ENCODE measurements at places on chromosomes 16 and 17.

- no peak for DNase-seq
These were observed 1.1 kb downstream of the EZH1 start for GRCh38 chr17:42743595-42744282.

DNA sequence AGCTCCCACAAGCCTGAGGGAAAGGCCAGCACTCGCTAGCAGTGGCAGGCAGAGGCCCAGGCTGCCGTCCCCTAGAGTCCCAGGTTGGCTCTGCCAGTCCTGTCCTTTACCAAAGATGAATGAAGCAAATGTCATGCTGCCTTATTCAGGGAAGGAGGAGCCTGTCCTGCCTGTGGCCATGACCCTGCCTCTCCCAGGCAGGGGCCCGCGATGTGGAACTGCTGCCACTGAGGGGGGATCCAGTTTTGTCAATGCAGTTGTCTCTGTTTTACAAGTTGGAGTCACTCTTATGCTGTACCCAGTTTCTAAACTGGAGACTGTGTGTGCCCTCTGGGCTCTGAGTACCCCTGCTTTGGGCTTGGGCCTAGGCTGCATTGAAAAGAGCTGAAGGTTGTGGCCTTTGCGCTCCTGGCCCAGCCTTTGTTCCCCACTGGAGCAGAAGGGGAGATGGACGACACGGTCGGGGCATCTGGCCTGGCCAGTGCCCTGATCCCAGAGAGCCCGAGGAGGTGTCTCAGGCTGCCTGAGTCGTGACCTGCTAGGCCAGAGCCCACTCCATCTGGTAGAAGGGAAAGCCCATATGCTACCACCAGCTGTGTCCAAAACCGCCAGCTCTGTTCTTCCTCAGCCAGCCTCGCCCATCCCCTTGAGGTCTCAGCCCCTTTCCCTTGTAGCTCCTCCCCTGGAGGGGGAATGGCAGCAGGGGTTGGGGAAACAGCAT is 5.5 kb downstream of the LIMD2 start:
- no peak for DNase-seq

- DNase-seq: no peak
These were observed 429.4 kb upstream of the MAF start for GRCh38 chr16:80029761-80030481.

DNA sequence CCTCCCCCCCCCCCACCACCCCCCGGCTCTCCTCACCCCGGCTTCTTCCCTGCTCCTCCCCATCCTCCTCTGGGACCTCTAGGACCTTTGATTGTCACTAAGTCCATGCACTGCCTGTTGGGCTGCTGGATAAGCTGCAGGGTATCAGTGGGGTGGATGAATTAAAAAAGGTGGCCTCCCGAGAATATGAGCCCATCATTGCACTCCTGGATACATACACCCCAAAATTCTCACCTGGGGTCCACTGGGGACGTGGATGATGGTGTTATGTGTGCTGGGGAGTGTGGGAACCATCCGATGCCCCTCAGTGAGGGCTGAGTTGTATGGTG is 88.8 kb downstream of the IRF8 start:
- no peak for DNase-seq

DNA sequence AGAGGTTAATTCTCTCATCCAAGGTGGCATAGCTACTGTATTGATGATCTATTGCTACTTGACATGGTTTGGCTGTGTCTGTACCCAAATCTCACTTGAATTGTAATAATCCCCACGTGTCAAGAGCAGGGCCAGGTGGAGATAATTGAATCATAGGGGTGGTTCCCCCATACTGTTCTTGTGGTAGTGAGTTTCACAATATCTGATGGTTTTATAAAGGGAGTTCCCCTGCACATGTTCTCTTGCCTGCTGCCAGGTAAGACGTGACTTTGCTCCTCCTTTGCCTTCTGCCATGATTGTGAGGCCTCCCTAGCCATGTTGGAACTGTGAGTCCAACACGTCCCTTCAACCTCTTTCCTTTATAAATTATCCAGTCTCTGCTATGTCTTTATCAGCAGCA is 22.9 kb upstream of the CPPED1 start:
- DNase-seq: no peak

- DNase-seq: no peak
These were observed 10.9 kb upstream of the PDP2 start for GRCh38 chr16:66869424-66869823.

DNA sequence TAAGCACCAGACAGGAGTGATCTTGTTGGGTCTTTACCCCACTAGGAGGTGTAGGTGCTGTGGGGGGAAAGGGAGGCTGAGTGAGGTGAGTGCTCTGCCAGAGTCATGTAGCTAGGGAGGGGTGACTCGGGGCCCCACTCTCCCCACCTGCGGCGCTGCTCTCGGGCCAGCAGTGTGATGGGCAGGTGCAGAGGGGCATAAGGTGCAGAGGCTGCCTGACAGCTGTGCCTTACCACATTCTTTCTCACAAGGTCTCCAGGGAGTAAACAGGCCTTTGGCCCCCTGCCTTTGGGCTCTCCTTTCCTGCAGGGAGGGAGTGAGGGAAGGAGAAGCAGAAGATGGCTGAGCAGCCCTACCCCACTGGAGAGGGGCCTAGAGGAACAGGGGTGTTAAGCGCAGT is 4.5 kb upstream of the CNP start:
- DNase-seq: no peak

GRCh38 chr17:36736201-36737156 is 135.1 kb downstream of the MRM1 start:
- DNase-seq: no peak

GRCh38 chr17:55307879-55308278 is 43.1 kb downstream of the HLF start:
- DNase-seq: no peak

DNA sequence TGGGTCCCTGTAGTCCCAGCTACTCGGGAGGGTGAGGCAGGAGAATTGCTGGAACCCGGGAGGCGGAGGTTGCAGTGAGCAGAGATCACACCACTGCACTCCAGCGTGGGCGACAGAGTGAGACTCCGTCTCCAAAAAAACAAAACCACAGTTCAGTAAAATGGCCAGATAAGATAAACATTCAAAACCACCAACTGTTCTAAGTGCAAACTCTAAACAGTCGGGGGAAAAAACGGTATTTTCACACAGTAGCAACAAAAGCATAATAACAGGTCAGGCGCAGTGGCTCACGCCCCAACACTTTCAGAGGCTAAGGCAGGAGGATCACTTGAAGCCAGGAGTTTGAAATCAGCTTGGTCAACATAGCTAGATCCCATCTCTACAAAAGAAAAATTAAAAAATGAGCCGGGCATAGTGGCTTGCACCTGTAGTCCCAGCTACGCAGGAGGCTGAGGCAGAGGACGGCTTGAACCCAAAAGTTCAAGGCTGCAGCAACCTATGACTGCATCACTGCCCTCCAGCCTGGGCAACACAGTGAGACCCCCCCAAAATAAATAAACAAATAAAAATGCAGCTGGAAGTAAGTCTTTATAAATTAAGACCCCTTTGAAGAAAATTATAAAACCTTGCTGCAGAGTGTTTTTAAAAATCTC is 10.8 kb upstream of the HASPIN start:
- no peak for DNase-seq

- DNase-seq: no peak
These were observed 2.3 kb upstream of the MRPS34 start for GRCh38 chr16:1775006-1775845.

GRCh38 chr17:73612031-73612472 is 32.2 kb downstream of the SDK2 start:
- DNase-seq: no peak
